Activated CD4-positive, alpha-beta memory T cell treated with anti-CD3 and anti-CD28 coated beads for 36 hours (primary cell): ENCODE measurements at places on chromosomes 5 and 9. TPM values are rescaled to one million over a fixed set of nuclear protein-coding genes. Genes with fewer than 3 reads are reported as not detected.

- DNase-seq: peak; percentile 35
Observed at GRCh38 chr5:141514330-141515133, 25.7 kb downstream of the PCDHGC5 start.

The SYK gene
- total RNA-seq: not detected

- no peak for DNase-seq
Observed at GRCh38 chr5:10602031-10602806, 38.3 kb downstream of the ANKRD33B start.

The KCNN2 gene
- total RNA-seq: not detected

DNA sequence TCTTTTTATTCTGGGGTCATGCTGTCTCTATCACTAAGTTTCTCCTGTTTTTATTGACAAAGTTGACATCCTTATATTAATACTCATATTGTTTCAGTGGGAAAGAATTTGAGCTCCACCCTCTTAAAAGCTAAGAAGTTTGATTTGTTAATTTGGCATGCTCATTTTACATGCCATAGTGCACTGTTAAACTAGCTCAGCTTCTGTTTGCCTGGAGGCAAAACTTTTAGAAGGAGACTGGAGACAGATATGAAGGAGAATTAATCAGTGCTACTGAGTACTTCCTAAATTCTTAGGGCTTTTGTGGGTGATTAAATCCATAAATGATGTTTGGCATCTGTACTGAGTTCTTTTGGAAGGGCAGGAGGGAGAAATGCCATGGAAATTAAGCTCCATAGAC lies 138.9 kb downstream of the NTRK2 start:
- no peak for DNase-seq

DNA sequence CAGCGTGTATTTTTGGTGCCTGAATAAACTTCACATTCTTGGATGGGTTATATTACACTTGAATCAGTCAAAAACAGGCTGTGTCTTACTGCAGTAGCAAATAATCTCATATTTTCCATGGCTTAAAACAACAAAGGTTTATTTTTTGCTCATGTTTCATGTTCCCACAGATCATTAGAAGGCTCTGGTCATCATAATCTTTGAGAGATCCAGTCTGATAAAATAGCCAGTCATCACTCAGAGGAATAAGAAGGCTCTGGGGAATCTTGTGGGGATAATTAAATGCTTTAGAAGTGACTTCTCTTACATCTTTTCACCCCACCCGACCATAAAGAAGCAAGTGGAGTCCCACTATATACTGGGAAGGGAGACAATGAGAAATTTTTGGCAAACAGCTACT lies 417.7 kb downstream of the PSAT1 start:
- DNase-seq: no peak

DNA sequence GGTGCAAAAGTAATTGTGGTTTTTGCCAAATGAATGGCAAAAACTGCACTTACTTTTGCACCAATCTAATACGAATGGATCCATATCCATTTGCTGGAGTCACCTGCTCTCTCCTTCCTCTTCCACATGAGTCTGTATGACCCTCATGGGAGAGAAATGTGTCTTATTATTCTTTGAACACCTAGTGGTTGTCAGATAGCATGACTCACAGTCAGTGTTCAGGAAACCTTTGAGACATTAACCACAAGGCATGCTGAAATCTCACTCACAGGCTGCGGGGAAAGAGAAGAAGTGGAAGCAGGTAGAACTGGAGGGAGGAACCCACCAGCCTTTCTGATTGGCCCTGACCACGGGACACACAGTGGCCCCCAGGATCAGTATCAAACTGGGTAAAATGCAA lies 222.8 kb upstream of the KLF4 start:
- no peak for DNase-seq

DNA sequence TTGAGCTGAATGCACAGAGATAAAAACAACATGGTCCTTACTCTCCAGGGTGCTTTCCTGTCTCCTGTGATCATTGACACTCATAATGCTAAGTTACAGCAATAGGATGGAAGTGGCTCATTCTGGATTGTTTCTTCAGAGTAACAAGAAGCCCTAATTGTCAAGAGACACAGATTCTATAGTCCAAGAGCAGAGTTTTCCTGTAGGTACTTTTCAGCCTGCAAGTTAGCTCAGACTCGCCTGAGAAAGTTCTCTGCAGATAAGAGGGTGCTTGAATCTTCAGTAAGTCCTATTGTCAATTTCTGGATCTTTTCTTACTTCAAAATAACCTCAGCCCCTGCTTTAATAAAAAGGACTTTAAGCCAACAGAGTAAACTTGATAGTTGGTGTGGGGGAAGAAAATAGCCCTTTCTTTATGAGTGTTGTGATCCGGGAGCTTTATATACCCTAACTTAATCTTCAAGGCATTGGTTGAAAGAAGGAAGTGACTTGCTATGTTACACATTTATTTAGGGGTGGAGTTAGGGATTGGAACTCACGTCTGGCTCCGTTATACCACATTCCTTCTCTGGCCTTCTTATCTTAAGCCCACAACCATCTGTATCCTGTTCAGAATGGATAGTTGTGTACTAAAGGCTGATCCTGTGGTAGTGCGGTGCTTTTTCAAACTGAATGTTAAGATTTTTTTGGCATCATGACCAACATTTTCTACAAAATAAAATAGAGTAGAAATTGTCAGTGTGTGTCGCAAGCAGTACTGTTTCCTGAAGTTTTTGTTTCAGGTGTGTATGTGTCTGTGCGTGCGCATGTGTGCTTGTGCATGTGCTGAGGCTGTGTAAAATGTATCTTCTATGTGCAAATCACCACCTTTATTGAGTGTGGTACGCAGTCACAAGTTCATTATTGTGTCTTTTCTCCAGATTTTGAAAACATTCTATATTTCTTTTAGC lies 173.9 kb downstream of the WDR70 start:
- no peak for DNase-seq

The PCDHA13 gene
- total RNA-seq: not detected

- no peak for DNase-seq
Observed at GRCh38 chr5:112018846-112019245, 261.9 kb upstream of the NREP start.

GRCh38 chr5:98110282-98110691 lies 663.2 kb upstream of the RGMB start:
- no peak for DNase-seq

DNA sequence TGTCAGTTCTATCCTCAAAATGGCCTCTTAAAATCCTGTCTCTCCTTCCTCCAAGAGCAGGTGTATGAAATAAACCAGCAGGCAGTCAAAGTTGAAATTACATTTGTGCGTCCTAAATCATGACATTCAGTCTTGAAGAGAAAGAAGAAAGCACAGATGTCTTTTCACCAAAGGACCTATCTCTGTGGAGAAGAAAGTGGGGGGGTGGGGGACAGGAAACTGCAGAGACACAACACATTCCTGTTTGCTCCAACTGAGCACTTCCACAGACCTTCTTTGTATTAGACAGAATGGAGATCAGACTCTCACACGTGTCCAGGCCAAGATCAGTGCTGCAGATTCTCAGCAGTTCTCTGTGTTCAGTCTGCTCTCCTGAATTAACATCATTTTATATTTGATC lies 471.9 kb upstream of the RGMB start:
- no peak for DNase-seq

DNA sequence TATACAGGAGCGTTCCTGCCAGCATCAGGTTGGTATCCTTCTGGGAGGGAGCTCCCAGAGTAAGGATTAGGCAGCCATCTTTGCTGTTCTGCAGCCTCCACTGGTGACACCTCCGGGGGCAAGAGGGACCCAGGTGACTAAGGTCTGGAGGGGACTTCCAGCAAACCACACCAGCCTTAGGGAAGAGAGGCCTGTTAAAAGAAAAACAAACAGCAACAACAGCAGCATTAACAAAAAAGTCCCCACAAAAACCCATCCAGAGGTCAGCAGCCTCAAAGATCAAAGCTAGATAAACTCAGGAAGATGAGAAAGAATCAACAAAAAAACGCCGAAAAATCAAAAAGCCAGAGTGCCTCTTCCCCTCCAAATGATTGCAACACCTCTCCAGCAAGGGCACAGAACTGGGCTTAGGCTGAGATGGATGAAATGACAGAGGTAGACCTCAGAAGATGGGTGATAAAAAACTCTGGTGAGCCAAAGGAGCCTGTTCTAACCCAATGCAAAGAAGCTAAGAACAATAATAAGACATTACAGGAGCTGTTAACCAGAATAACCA lies 388.2 kb downstream of the SPATA31D1 start:
- no peak for DNase-seq

GRCh38 chr9:94869415-94869843 lies 142.9 kb downstream of the AOPEP start:
- DNase-seq: peak; percentile 19

DNA sequence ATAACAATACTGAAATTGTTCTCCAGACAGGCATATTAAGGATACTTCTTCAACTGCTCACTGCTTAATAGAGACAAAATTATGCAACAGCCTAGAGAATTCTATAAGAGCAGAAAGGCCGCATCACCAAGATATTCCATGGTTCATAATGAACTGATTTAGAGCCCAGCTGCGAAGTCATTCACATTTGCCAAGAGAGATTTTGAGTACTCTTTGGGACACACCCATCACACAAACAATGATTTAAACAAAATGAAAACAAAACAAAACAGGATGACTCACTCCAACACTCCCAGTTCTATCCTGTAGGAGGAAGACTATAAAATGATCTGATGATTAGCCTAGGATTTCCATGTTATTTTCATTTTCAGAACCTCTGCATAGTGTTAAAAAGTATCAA lies 145.7 kb upstream of the GNA14 start:
- DNase-seq: no peak

DNA sequence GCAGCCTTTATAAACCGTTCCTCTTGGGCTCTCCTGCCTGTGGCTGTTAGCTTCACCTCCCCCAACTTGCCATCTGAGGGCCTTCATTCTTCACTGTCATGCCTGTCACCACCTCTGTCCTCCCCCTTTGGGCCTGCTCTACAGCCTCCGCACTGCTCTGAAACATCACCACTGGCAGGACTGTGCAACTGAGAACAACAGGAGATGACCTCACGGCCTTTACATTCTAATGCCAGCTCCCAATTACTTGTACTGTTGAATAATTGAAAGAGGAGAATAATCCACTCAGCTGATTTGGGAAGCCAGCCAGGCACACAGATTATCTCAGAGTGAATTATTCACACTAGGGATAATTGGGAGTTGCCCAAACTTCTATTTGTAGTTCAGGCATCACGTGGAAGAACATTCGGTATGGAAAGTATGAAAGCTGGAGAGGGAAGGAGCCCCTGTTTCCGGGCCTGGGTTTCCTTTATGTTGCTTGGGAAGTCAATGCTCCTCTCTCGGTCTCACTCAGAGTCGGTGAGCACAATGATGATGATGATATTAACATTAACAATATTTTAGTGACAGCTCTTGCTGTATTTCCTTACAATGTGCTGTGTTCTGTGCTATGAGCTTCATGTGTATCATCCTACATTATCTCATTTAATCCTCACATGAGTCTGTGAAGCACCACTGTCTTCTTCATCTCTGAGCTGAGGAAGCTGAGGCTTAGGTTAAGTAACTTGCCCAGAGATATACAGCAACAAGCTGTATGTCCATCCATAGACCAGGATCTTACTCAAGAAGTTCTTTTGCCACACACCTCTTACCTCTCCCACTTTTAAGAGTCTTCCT lies 99.3 kb upstream of the LRRTM2 start:
- DNase-seq: no peak

DNA sequence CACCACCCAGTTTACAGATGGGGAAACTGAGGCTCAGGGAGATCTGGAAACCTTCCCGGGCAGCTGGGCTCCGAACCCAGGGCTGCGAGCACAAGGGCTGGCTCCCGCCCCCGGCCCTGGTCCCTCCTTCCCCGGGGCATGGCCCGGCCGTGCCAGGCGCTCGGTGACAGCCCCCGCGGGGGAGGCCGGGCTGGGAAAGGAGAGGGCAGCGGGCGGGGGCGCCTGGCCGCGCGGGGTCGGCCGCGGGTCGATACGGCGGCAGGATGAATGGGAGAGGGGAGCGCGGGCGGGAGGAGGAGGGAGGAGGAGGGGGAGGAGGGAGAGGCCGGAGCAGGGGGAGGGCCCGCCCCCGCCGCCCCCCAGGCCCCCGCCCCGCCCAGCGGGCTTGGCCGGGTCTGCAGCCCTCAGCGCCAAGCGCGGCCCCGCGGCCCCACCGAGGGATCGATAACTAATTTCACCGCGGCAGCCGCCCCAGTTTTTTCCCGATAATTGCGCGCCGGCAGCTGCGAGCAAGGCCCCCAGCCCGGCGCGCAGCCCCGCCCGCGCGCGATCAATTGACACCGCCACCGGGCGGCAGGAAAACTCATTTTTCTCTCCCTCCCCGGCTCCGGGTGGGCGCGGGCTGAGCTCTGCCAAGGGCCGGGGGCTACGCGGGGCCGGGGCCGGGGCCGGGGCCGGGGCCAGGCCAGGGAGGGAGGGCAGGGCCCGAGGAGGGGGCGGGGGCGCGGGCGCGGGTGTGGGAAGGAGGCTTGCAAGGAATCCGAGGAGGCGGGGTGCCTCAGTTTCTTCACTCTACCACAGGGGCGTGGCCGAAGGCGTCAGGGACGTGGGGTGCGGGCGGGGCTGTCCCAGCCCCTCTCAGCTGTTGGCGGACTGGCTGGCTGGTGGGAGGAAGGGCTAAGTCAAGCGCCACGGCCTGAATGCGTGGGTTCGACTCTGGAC lies 52.1 kb downstream of the C9orf50 start:
- DNase-seq: no peak

GRCh38 chr9:127095411-127095810 lies 27.0 kb downstream of the ANGPTL2 start:
- DNase-seq: no peak

DNA sequence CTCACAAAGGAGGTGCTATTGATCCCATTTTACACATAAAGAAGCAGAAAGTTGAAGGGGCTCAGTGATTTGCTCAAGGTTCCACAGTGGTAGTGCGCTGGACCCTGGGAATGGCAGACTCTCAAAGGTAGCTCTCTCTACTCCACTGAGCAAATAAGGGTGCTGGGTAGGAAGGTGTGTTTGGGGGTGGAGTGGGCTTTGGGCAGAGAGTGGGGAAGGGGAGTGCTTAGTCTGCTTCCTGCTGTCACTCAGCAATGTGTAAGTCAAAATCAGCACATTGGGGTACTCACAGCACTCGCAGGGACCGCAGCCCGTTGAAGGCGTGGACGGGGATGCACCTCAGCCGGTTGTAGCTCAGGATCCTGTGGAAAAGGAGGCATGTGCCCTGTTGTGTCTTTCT lies 142.8 kb upstream of the PANK3 start:
- DNase-seq: no peak

- DNase-seq: no peak
Observed at GRCh38 chr9:119509291-119509905, 140.2 kb upstream of the BRINP1 start.

- no peak for DNase-seq
Observed at GRCh38 chr5:163914910-163915309, 409.5 kb downstream of the MAT2B start.

GRCh38 chr5:133433641-133434040 lies 178.7 kb downstream of the FSTL4 start:
- no peak for DNase-seq

- DNase-seq: peak; percentile 41
Observed at GRCh38 chr5:96963267-96963666, 27.4 kb downstream of the LNPEP start.

GRCh38 chr9:93045521-93045920 lies 13.0 kb upstream of the SUSD3 start:
- DNase-seq: no peak

The IL13 gene
- 13.0 TPM for total RNA-seq

The GRM6 gene
- total RNA-seq: not detected
